CD8-positive, alpha-beta memory T cell (primary cell): ENCODE measurements at places on chromosomes 16 and 17.

DNA sequence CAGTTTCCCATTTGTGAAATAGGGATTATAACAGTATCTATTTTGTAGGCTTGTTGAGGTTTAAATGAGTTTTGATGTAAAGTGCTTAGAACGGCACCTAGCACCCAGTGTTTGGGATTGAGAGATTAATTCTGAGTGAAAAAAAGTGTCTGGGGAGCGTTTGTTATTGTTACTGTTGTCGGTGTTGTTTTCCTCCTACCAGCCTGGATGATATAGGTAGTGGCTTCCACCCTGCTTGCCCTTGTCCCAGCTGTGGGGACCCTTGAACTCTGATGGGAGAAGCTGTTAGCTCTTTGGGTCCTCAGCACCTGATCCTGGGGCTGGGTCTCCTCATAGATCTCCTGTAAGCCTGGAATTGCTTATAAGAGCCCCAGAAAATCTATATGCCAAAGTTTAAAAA, 4.9 kb downstream of the FMNL1 start:
- DNase-seq, result no peak

DNA sequence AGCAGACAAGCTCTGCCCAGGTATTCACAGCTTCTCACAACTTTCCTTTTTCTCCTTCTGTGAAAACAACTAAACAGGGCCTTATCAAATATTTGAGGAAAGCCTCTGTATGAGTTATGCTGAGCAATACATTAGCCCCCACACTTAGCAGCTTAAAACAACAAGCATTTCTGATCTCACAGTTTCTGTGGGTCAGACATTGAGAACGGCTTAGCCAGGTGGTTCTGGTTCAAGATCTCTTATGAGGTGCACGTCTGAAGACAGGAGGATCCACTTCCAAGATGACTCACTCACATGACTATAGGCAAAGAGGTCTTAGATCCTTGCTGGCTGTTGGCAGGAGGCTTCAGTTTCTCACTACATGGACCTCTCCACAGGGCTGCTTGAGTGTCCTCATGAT, 181.4 kb upstream of the WSCD1 start:
- DNase-seq, result no peak

GRCh38 chr16:878072-878784, 77.7 kb upstream of the GNG13 start:
- no peak for DNase-seq

DNA sequence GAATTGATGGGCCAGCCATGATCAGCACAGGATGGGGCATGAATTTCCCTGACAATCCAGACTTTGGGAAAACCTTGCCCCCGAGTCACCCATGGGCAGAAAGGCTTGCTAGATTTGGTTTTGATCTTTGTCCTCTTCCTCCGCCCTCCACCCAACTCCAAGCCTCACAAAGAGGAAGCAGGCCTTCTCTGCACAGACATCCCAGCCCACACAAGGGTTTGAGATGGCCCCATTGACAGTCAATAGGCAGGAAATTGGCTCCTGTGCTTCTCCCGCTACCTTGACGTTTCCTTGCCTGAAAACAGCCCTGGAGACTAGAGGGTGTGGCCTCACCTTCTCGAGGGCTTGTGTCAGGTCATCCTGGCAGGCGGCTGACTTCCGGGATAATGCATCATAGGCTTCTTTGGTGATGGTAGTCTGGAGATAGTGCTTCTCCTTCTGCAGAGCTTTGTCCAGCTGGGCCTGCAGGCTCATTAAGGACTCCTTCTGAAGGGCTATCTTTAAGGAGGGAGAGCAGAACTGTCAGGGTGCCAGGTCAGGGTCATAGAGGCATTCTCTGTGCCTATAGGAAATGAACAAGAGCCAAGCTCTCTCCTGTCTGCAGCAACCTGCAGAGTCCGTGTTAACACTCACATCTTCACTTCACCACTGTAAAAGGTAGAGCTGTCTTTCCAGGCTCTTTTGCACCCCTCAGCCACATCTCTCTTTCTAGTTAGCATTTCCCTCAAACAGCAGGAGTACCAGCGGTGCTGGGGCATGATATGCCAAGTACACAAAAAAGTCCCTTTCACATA, 32.2 kb downstream of the DHX38 start:
- DNase-seq, result no peak
